ENCODE measurements at places on chromosomes 1 and 21.
A peak's percentile ranks its signal among the peaks of the same experiment; 100 is the strongest.

DNA sequence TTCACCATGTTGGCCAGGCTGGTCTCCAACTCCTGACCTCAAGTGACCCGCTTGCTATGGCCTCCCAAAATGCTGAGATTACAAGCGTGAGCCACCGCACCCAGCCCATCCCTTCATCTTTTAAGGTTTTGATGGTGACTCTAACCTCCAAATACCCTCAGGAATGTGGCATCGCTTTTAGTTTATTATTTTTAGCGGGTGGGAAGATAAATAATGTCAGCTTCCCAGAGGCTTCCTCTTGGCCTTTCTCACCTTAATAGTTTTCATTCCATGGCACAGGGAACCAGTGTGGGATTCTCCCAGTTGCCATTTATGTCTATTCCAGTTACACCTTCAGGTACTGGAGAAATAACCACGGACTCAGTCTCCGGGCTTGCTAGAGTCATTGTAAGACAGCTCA, 92.1 kb upstream of the LRRN2 start:
- no peak for DNase-seq

- DNase-seq = no peak
Measured at GRCh38 chr21:28375708-28376385, 616.8 kb downstream of the LTN1 start.

DNA sequence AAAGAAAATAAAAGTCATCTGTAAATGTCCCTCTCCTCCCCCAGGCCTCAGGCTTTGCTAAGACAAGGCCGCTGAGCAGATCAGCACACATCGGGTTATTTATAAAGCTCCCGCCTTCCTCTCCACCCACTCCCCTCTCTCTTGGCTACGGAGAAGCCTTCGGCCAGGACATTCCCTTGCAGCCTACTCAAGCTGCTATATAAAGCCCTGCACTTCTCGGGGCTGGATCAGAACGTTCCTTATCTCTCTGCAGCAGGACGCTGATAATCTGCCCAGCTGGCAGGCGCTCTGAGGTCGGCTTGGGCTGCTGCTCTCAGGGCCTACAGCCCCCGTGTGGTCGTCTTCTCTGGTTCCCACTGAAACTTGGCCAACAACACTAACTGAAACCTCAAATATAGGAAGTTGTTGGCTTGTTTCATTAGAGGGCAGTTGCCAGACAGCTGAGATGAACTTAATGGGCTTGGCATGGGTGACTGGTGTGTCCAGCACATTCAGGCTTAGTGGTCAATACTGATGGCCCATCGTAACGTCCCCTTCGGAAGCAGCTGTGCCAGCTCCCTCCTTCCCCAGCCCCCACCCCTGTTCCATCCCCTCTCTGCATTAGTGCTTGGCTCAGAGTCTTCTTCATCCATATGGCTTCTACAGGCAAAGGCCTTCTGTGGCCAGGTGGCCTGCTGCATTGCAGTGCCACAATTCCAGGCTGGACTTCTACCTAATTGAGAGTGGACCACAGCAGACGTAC, 64.6 kb downstream of the IER5 start:
- peak; percentile 89 for DNase-seq

GRCh38 chr21:41477641-41478318, 30.2 kb downstream of the TMPRSS2 start:
- DNase-seq = no peak

- no peak for DNase-seq
Measured at GRCh38 chr1:175000697-175001187, 995 bp downstream of the CACYBP start.

Measured in left ventricle myocardium inferior (tissue), 1 donor.